ENCODE measurements at places on chromosomes 12 and 14.

DNA sequence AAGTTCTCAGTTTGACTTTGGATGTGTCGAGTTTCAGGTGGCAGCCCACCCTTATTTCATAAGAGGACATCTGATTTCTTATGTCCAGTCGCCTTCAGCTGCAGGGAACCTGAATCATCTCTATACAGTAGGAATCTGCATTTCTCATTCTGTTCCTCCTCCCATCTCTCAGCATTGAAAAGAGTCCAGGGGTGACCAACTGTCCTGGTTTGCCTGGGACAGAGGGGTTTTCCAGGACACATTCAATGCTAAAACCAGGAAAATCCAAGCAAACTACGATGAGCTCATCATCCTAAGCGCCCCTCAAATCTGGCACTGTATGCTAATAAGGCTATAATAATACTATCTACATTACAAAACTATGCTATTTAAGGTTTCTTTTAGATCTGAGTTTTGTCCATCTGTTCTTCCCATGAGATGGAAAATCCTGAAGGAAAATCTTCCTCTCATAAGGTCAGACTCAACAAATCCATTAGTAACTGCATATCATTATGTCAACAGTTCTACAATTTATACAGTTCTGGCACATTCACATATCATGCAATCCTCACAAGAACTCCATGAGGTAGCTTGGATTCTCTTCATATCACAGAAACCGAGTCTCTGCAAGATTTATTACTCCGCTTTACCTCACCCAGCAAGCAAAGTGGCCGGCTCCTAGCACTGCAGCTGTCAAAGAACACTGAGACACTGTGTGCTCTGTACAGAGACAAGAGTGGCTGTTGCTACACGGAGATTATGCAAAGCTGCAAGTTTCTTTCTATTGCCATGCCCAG lies 15.6 kb upstream of the CALM1 start:
- no peak for DNase-seq

- DNase-seq = no peak
These were observed 64.2 kb downstream of the ADCK1 start for GRCh38 chr14:77864085-77864484.

DNA sequence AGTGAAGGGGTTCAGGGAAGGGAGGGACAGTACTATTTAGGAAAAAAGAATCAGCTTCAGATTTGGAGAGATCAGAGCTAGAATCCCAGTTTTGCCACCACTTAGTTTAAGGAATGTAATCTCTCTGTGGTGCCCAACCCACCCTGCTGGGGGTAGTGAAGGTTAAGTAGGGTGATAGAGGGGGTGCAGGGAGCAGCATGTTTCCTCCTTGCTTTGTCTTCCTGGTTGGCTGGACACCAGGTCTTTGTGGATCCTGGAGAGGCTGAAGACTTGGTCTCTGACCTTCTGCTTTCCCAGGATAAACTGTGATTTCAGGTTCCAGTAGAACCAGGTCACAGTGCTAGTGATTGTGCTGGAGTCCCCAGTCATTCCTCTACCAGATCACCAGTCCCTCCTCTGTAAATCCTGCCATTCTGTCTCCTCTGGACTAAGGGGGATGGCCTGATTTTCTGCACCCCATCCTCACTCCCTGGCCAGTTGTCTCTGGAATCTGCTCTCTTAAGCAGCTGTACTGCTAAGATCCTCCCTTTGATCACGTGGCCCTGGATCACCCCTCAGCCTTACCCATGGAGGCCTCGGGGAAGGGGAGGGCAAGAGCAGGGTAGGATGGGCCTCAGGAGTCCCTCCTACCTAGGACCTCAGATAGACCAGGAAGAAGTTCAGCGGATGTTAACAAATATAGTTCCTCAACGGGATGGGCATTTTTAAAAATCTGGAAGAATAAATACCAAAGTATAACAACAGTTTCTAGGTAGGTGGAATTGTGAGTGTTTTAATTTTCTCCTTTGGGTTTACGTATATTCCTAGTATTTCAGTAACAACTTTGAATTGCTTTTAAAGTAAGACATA lies 3.1 kb downstream of the MAP3K12 start:
- DNase-seq = no peak

GRCh38 chr12:33832900-33833299 lies 189.4 kb upstream of the ALG10 start:
- no peak for DNase-seq

DNA sequence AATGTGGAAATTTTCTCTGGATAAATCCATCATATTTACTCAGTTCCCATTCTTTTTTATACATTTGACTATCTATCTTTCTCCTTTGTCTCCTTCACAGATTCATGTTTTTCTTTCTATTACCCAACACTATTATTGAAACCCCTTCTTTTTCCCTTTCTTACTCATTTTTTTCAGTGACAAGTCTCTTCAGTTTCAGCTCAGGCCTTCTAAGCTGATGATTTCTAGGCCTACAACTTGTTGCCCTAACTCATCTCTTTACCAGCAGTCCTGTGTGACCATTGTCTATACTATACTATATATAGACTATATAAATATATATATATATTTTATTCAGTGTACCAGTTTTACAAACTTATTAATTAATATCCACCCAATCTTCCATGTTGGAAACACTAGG lies 31.8 kb downstream of the SLC16A7 start:
- DNase-seq = no peak

GRCh38 chr12:124632519-124632984 lies 65.1 kb upstream of the NCOR2 start:
- DNase-seq = no peak

DNA sequence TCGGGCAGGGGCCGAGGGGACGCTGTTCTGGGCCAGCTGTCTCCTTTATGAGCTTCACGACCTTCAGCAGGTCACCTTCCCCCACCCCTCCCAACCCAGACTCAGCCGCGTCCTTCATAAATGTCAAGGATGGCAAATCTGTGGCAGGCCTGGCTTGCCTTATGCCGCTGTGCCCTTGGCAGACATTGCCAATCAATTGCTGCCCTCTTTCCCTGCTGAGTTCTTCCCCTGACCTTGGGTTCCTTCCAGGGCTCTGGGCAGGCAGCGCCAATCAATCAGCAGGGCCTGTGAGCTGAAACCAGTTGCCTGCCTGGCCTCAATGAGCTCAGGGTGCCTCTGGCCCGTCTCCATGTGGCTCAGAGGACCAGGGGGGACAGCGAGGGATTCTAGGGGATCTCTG lies 7.7 kb downstream of the FAM222A start:
- DNase-seq = no peak

GRCh38 chr12:108572166-108572790 lies 9.9 kb downstream of the ISCU start:
- no peak for DNase-seq

DNA sequence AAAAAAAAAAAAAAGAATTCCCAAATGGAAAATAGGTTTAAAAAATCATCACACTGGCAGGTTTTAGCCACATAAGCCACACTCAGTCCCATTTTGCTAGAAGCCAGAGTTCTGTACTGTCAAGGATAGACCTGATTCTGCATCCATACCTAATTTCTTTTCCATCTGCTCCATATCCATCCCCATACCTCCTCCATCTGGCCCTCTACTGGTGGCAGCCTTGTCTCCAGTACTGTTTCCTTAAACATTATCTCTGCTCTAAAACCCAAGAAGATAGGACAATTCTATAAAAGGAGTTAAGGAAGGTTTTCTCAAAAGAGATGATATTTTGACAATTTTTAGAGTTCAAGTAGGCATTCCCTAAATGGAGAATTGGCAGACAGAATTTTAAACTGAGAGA lies 26.0 kb upstream of the RXYLT1 start:
- DNase-seq = no peak

DNA sequence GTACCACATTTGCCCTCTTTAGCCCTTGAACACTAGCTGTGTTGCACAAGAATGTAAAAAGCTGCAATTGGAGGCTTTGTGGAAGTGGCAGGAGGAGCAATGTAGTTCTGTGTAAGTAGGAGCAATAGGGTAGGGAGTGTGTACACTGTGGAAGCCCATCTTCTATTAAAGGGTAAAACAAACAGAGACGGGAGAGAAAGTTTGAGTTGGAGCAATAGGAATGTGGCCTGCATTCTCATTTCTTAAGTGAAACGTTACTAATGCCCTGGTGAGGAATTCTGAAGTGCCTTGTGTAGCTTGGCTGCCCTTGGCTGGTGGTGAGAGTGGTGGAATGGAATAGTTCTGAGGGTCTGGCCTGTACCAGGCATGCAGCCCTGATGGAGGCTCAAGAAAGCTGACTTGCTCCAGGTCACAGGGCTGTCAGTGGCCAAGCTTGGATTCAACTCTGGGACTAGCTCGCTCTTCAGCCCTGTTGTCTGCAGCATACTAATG lies 38.8 kb upstream of the ATP23 start:
- DNase-seq = no peak

DNA sequence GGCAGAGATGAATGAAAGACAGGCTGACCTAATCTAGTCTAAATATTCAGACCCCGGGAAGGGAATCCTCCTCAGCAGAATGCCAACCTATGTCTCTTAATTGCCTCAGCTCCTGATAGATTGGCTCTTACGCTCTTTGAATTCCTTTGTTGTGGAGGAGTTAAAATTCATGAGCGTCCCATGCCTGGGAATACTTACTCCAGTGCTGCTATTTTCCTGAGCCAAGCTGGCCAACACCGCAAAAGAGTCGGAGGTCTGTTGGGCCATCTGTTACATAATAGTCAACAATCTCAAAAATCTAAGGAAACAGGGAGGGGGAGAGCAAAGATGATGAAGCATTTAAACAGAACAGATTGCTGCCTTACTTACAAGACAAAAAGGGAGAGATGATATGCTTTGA lies 182.8 kb downstream of the ASCL1 start:
- DNase-seq = no peak

DNA sequence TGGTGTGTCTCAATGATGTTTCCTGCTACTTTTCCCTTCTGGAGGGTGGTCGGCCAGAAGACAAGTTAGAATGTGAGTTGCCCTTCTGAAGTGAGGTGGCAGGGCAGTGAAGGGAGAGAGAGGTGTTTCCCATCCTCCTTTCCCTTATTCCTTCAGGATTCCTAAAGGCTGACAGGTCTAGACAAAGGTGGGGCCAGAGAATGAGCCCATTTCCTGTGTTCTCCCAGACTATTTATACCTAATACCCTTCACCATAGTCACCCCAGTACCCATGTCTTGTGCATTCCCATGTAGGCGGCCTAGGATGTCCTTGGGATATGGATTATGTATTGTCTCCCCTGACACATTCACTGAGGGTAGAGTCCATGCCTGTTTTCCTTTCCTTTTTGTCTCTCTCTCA lies 7.0 kb downstream of the DGKA start:
- no peak for DNase-seq

GRCh38 chr14:51865953-51866747 lies 5.7 kb downstream of the GNG2 start:
- DNase-seq = no peak

GRCh38 chr12:116916714-116917114 lies 6.0 kb downstream of the FBXW8 start:
- no peak for DNase-seq

GRCh38 chr12:106910202-106910601 lies 45.5 kb upstream of the TMEM263 start:
- DNase-seq = no peak

DNA sequence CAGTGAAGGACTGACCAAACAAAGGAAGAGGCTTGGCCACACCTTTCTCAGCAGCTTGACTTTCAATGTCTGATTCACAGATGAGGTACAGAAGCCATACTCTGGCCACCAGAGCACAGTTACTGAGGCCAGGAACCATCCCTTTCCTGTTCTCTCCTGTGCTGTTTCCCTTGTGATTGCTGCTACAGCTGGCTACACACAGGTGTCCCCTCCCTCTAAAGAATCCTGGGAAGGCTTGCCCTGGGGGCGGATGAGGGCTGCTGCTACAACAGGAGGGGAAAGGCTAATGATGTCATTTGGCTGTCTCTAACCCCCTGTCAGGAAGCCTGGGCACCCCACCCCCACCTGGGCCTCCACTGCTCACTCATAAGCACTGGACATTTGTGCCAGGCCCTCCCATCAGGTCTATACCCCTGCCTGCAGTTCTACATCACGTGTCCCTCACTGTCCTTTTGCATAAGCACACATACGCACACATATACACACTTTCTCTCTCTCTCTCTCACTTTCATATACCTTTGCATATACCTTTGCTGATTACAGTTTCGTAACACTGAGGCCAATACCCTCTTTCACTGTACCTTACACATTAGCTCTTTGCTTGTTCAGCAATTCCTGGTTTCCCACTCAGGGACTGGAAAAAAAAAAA lies 41.4 kb downstream of the PRPF40B start:
- DNase-seq = no peak

GRCh38 chr14:91996948-91997371 lies 42.9 kb downstream of the TRIP11 start:
- DNase-seq = no peak

- DNase-seq = no peak
These were observed 281.7 kb downstream of the ALG10 start for GRCh38 chr12:34304001-34304400.

DNA sequence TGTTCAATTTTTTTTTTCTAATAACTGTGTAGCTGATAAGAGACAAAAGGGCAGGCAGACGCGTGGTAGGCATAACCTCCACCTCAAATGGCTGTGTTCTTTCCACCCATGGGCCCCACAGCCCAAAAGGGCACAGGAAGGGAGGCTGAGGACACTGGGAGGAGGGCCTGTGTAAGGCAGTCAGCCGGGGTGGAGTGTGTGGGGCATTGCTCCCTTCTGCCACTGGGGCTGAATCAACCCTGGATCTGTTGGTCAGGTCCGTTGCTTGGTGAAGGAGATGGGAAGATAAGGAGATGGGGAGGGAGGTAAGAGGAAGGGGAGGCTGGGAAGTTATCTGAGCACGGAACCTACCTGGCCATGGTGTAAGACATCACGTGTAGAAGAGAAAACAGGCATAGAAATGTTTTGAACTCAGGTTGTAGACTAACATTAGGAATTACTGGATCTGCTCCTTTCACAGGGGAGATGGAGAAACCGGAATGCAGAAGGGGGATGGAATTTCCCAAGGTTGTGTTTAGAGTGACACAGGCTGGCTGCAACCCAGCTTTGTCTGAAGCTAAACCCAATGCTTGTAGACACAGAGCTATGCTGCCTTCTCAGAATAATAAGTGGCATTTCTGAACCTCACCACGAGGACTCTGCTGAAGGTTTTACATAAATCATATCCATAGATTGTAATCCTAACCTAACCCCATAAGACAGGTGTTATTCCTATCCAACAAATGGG lies 138.5 kb upstream of the NOS1 start:
- DNase-seq = no peak

- DNase-seq = no peak
These were observed 178.8 kb downstream of the SLC38A4 start for GRCh38 chr12:46647034-46647433.

DNA sequence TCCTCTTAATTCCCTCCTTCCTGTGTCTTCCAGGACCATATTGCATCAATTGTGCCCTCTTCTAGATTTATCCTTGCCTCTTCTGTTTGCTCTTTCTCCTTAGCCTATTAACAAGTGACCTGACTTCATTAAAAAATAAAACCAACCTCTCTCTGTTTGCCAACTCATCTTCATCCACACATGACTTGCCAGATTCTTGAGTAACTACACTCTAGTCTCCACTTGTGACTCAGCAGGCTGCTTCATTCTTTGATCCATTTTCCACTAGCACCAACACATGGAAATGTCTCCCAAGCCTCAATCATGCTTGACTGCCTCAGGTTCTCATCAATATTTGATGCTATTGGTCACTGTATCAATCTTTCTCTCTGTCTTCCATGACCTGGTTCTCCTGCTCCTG lies 492.4 kb upstream of the TMPO start:
- DNase-seq = no peak

- DNase-seq = no peak
These were observed 401.5 kb downstream of the MDGA2 start for GRCh38 chr14:47273939-47274338.

Measured in stimulated activated CD4-positive, alpha-beta T cell treated with anti-CD3 and anti-CD28 coated beads, Interleukin-4, amount 100 ng/mL, for 48 hours (primary cell).